Thoracic aorta (tissue), 2 donors: ENCODE measurements at places on chromosomes 3 and 15. TPM values are rescaled to one million over a fixed set of nuclear protein-coding genes. Genes with fewer than 3 reads are reported as not detected.

DNA sequence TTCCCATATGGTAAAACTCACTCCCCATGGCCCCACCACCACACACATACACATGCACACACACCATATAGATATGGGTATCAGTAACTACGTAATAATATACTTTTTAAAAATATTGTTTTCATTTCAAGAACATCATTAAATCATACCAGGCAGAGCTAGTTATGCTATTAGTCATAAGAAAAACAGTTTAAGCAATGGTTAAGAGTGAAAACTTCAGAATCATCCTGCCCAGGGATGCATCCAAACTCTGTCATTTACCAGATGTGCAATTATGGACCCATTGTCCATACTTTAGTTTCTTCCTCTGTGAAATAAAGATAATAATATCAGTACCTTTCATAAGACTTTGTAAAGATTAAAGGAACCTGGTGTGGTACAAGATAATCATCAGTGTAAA is 608.3 kb downstream of the RBMS3 start:
- H3K27me3 ChIP-seq: no peaks in the 10 kb centered on the region
- DNase-seq: no peak
- H3K27ac ChIP-seq: no peak overlapping the region
- H3K4me1 ChIP-seq: peaks cover 12% of the 10 kb centered on the region
- no peak overlapping the region for H3K4me3 ChIP-seq

GRCh38 chr3:139794469-139795265 is 116.9 kb upstream of the NMNAT3 start:
- no peak overlapping the region for H3K4me3 ChIP-seq
- DNase-seq: no peak
- no peaks in the 10 kb centered on the region for H3K27me3 ChIP-seq
- H3K36me3 ChIP-seq: no peaks in the 10 kb centered on the region
- H3K27ac ChIP-seq: no peak overlapping the region

DNA sequence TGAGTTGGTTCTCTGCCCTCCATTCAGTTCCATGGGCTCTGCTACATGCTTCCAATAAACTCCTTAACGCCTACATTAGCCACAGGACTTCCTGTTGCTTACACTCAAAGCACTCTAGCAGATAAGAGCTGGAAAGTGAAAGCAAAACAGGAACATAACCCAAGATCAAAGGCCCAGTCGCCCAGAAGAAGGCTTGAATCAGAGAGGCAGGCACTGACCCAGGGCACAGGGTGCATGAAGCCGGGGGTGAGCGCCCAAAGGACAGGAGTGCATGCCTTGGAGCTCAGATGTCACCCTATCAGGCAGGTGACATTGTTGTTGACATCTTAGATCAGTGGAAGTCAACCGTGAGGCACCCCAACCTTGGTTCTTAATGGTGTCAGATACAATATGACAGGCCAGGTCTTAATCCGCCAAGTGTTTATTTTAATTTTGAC is 235.1 kb downstream of the UACA start:
- no peak overlapping the region for H3K27ac ChIP-seq
- DNase-seq: no peak
- H3K27me3 ChIP-seq: no peaks in the 10 kb centered on the region
- H3K36me3 ChIP-seq: no peaks in the 10 kb centered on the region
- no peak overlapping the region for H3K4me3 ChIP-seq
- no peaks in the 10 kb centered on the region for H3K4me1 ChIP-seq

- H3K4me1 ChIP-seq: no peaks in the 10 kb centered on the region
- H3K4me3 ChIP-seq: no peak overlapping the region
- no peak overlapping the region for H3K27ac ChIP-seq
- H3K27me3 ChIP-seq: no peaks in the 10 kb centered on the region
Measured at GRCh38 chr3:18249126-18249525, 176.0 kb downstream of the SATB1 start.

SLC22A14 gene
- 0.41 TPM for total RNA-seq

CGNL1 gene
- total RNA-seq: 11.8 TPM
